ENCODE measurements at places on chromosomes 16 and 17.

- DNase-seq, result no peak
Measured at GRCh38 chr16:76941113-76941512, 249.9 kb upstream of the MON1B start.

DNA sequence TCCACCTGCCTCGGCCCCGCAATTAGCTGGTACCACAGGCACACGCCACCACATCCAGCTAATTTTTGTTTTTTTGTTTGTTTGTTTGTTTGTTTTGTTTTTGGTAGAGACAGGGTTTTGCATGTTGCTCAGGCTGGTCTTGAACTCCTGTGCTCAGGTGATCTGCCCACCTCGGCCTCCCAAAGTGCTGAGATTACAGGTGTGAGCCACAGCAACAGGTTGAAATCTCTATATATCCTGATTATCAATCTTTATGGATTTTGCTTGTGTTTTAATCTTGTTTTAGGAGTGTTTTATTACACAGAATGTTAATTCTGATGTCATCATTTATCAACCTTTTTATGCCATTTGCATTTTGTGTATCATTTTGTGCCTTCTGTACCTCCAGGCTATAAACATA lies 48.2 kb downstream of the RAB11FIP4 start:
- DNase-seq, result no peak

DNA sequence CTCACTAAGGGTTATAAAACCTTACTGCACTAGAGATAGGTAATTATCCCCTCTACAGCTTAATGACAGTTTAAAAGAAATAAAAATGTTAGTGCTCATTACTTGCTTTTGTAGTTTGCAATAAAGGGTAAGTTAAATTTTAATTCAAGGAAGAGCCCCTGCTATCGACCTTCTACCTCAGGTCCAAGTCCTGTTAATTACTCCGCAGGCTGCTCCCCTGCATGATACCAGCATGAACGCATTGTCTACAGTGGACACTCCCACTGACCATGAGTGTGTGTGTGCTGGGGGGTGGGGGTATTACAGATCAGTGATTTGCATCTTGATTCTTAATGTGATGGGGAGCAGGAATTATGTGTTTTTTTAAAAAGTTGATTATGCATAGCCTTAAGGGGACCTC lies 103.1 kb downstream of the AATF start:
- no peak for DNase-seq

DNA sequence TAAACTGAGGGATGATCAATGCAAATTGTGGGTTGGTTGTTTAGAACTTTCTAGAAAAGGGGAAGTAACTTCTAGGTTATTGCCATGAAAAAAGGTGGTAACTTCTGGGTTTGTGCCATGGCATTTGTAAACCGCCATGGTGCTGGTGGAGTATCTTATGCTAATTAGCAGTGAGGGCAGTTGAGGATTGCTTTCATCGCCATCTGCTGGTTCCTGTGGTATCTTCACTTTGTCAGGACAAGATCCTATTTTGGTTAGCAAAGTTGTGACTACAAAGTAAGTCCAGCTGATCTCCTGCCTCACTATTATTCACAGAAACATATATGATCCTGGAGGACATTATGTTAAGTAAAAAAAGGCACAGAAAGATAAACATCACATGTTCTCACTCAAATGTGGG lies 1332.3 kb downstream of the CDH11 start:
- DNase-seq, result no peak

- DNase-seq, result no peak
Measured at GRCh38 chr17:46878055-46878454, 26.7 kb downstream of the WNT9B start.

GRCh38 chr17:80996422-80997305 lies 5.0 kb downstream of the CHMP6 start:
- DNase-seq, result no peak
